ENCODE measurements at places on chromosomes 4 and X.

DNA sequence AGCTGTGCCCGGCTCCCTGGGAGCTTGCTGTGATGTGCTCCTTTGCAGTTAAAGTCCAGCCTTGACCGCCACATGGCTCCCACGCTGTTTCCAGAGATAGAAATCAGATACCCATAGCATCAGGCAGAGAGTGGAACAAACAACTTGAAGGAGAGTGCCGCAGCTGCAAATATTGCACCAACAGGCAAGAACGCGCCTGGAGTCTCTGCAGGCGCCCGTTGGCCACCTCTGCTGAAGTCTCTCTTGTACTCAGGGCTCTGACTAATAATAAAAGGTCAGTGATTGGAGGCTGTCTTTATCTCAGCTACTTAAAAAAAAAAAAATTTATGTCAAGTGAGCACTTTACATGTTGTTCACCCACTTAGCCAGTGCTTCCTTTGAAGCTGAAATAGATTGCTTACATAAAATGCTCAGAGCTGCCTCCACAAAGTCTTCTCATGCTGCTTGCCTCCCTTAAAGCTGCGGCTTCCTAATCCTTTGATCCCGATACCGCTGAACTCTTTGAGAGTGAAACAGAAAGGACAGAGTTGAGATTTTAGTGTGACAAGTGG lies 30.9 kb upstream of the TENM3 start:
- no peak for DNase-seq

DNA sequence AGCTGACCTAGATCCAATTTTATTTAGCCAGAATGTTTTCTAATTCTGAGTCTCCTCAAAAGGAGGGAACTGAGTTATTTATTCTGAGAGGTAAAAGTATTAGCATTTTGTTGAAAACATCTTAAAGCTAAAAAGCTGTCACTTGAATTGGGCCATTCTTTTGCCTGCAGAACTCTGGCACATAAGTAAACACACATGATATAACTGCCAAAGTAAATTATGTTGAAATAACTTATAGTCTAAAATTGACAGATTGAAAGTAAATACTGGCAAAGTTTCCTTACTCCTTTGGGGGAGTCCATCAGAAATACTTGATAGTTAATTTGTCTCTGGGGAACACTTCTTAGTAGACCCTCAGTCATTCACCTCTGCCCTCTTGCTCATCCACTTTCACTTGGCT lies 38.3 kb upstream of the SLC25A4 start:
- no peak for DNase-seq

GRCh38 chr4:180203349-180203748 lies 2039.9 kb upstream of the TENM3 start:
- no peak for DNase-seq

- DNase-seq = no peak
These were observed 519.9 kb downstream of the IL15 start for GRCh38 chr4:142156256-142156655.

GRCh38 chrX:10514891-10515290 lies 105.5 kb downstream of the MID1 start:
- DNase-seq = no peak
